T-cell (primary cell): ENCODE measurements at places on chromosomes 13 and 19.

- peak; percentile 11 for DNase-seq
Observed at GRCh38 chr19:6828698-6829633, 56.5 kb downstream of the VAV1 start.

GRCh38 chr13:100838387-100838786, 163.8 kb upstream of the TMTC4 start:
- DNase-seq: no peak

- DNase-seq: no peak
Observed at GRCh38 chr19:483332-484072, 12.8 kb upstream of the MADCAM1 start.

DNA sequence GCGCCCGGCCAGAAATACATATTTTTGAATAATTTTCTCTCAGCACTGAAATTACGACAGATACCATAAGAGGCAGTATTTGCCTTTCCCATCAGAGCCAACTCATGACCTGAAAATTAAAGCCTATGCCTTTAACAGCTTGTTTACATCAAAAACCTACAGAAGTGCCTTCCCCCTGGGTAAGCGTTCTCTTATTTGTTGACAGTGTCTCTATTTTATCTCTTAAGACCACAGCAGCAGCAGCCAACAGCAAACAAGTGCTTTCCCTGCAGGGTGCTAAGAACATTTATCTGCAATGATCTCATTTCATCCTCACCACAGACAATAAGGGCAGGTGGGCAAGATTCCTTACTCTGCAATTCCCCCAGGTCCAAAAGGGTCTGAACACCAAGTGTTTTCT, 6.0 kb downstream of the AKAP8L start:
- DNase-seq: no peak

- DNase-seq: no peak
Observed at GRCh38 chr13:109764470-109765291, 21.7 kb downstream of the IRS2 start.

DNA sequence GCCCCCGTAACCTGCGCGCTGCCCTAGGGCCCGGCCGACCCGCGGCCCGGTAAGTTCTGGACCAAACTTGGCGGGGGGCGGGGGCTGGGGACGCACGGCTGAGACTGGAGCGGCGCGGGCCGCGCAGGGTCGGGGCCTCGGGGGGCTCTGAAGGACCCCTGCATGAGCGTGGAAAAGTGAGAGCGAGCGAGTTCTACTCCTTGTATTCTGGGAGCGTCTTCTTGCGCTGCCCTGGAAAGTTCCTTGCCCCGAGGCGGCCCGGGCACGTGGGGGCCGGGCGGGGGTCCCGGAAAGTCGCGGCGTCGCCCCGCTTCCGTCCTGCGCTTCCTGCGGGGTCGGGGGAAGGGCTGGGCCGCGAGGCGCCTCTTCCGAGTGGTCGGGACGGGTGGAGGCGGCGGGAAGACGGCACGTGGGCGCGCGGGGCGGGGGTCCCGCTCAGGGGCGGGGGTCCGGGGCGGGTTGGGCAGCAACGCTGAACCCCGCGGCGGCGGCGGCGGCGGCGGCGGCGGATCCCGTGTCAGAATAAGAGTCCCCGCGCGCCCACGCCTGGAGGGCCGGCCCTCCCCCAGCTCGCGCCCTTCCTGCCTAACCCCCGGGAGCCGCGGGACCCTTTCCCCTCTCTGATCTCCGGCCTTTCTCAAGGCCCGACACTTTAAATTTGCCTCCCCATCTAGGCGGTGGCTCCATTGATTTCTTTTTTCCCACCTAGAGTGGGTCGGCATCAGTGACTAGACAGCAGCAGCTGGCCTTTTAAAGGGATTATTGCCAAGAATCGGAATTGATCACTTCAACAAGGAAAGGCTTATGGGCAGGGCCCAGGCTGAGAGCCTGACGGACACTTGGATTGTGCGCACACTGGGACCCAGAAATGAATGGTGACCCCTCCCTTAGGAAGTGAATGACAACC, 749 bp downstream of the GATAD2A start:
- no peak for DNase-seq

GRCh38 chr19:10796653-10797052, 39.4 kb downstream of the TMED1 start:
- DNase-seq: no peak

GRCh38 chr13:77299587-77299986, 27.3 kb downstream of the MYCBP2 start:
- DNase-seq: no peak

GRCh38 chr19:13133241-13133870, 15.3 kb downstream of the NACC1 start:
- no peak for DNase-seq

DNA sequence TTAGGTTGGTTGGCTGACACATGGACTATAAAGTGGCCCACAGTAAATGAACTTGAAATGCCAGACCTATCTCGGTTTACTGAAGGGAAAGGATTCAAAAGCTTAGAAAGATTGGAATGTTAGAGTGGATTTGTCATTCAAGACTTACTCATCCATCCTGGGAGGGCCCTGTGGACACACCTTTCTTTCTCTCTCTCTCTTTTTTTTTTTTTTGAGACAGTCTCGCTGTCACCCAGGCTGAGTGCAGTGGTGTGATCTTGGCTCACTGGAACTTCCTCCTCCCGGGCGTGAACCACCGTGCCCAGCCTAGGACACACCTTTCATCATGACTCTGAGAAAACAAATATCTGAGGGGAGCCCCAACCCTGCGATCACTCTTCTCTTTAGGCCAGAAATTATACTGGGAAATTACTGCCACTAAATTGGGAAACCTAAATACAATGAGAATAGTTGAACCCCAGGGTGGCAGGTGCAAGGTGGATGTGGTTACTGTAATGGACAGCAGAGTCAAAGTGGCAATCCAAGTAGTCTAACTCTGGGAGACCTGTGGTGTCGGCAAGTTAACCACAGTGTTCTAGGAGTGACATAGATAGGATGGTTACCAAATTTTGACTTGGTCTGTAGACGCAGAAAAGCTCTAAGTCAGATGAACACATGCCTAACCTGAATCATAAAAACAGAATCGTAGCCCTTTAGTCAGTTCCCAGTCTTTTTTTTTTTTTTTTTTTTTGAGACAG, 47.1 kb upstream of the ZMYM5 start:
- DNase-seq: no peak

GRCh38 chr19:40723661-40724254, 6.8 kb downstream of the ITPKC start:
- no peak for DNase-seq

GRCh38 chr13:90201676-90202460, 1145.6 kb upstream of the MIR17HG start:
- no peak for DNase-seq

DNA sequence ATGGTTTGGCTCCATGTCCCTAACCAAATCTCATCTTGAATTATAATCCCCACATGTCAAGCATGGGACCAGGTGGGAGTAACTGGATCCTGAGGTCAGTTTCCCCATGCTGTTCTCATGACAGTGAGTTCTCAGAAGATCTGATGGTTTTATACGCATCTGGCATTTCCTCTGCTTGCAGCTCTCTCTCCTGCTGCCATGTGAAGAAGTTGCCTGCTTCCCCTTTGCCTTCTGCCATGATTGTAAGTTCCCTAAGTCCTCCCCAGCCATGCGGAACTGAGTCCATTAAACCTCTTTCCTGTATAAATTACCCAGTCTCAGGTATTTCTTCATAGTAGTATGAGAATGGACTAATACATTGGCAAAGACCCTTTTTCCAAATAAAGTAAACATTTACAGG, 96.8 kb downstream of the TSHZ3 start:
- DNase-seq: no peak
